ENCODE measurements at places on chromosomes 1 and 21.

- DNase-seq = no peak
These were observed 77.1 kb upstream of the COG2 start for GRCh38 chr1:230565141-230565540.

DNA sequence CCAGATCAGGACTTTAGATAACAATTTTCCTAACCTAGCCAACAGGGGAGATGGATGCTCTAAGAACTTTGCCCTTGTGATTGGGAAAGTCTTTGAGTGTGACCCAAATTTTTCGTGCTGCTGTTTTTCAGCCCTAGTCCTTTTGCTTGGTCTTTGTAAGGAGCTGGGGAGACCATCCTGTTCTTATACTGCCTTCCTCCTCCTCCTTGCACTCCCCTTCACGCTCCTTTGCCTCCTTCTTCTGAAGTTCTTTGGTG lies 5.7 kb downstream of the KCNQ4 start:
- no peak for DNase-seq

- DNase-seq = no peak
These were observed 27.2 kb downstream of the NUAK2 start for GRCh38 chr1:205294175-205294917.

- DNase-seq = no peak
These were observed 154.7 kb downstream of the RUNX1 start for GRCh38 chr21:34894401-34894800.

DNA sequence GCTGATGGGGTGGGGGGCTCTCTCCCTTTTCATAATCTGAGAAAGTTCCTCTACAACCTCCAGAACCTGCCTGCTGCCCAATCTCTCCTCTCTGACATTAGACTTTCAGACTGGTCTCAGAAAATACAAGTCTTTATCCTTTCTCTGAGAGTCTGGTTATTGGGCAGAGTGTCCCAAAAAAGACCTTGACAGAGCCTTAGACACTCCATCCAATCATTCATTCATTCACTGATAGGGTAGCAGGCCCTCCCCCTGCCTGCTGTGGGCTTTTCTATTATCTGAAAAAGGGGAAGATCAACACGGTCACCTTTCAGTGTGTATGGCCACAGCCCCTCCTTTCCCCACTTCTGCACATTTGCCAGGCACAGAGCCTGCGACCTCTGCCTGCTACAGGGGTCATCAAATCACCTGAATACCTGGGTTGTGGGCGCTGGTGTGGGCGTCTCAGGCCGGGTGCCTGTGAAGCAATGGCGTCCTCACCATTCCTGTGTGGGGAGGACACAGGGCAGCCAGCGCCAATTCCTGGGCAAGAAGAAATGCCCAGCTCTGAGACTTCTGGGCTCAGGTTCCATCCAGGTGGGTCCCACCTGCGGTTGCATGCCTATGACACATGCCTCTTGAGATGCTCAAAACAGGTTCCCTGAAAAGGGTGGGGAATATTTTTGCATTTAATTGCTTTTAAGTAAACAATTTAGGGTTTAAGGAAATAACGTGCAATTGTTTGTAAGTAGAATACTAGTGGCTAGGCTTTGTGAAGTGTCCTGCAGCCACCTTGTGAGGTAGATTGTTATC lies 52.8 kb downstream of the ELK4 start:
- no peak for DNase-seq

GRCh38 chr21:45226540-45227326 lies 61.0 kb downstream of the POFUT2 start:
- no peak for DNase-seq

GRCh38 chr1:6425658-6426057 lies 1.1 kb downstream of the ESPN start:
- no peak for DNase-seq

GRCh38 chr1:204032642-204033235 lies 40.2 kb upstream of the SOX13 start:
- no peak for DNase-seq

GRCh38 chr1:103162360-103162759 lies 54.0 kb upstream of the COL11A1 start:
- no peak for DNase-seq

GRCh38 chr1:83747853-83748482 lies 251.0 kb downstream of the TTLL7 start:
- no peak for DNase-seq

DNA sequence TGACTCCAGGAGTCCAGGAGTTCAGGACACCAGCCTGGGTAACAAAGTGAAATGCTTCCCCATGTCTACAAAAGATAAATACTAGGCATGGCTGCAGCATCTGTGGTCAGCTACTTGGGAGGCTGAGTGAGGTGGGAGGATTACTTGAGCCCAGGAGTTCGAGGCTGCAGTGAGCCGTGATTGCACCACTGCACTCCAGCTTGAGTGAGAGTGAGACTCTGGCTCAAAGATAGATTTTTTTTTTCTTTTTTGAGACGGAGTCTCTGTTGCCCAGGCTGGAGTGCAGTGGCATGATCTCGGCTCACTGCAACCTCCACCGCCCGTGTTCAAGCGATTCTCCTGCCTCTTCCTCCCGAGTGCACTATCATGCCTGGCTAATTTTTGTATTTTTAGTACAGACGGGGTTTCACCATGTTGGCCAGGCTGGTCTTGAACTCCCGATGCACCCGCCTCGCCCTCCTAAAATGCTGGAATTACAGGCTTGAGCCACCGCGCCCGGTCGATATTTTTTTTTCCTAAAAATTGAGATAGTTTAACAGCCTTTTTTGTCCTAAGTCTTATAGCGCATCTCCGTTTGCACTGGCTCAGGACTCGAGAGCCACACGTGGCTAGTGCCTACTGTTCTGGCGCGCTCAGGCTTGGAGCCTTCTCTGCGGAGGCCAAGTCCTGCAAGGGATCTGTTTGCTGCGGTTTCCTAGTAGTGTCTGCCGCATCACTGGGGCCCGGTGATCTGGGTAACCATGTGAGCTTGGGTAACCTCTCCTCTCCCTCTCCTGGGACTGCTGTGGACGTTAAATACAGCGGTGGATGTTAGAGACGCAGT lies 1.0 kb upstream of the MFN2 start:
- DNase-seq = no peak

DNA sequence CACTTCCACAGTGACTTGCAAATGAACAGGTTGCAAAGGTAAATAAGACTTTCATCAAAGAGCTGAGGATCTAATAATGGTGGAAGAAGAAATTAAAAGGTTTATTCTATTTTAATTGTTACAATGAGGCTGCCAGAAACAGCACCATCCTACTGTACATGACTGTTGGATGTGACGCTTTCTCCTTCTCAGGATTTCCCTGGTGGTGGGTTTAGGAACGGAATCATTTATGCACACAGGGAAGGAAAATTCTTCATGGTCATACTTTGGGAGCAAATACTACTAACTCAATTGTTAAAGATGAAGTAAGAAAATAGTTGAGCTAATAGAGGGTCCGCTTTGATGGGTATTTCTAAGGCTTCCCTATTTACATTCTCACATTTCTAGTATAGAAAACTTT lies 22.2 kb upstream of the LYPLAL1 start:
- no peak for DNase-seq

- DNase-seq = no peak
These were observed 24.9 kb downstream of the KCNQ4 start for GRCh38 chr1:40808444-40808843.

GRCh38 chr1:24871306-24871901 lies 58.7 kb downstream of the RUNX3 start:
- no peak for DNase-seq

DNA sequence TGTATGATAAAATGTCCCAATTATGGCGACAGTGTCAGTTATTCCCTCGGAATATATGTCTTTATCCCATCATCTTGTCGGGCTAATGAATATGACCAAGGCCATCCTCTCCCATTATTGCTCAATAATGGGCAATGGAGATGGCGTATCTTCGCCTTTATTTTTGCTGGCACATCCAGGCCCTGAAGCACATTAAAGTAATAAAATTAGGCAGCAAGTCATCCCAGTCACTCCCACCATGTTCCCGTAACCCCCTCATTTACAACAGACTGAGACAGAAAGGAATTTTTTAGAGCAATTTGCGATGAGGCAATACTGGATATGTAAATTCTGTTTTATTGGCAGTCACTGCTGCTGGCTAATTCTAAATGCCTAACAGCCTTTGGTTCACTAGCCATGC lies 35.3 kb downstream of the CLIC6 start:
- DNase-seq = no peak

GRCh38 chr1:2132222-2133038 lies 62.1 kb downstream of the FAAP20 start:
- no peak for DNase-seq

GRCh38 chr1:109498161-109498801 lies 4.4 kb downstream of the CYB561D1 start:
- DNase-seq = no peak

DNA sequence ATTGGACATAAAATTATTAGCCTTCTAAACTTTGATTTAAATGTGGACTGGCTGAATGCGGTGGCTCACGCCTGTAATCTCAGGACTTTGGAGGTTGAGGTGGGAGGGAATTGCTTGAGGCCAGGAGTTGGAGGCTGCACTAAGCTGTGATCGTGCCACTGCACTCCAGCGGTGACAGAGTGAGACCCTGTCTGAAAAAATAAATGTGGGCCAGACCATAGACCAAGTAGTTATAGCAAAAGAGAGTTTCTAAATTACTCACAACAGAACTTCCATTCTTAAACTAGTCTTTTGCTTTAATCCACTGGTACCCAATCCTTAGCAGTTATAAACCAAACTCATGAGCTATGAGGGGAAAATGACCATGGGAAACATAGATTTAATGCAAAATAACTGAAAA lies 35.2 kb downstream of the RAP1A start:
- no peak for DNase-seq

DNA sequence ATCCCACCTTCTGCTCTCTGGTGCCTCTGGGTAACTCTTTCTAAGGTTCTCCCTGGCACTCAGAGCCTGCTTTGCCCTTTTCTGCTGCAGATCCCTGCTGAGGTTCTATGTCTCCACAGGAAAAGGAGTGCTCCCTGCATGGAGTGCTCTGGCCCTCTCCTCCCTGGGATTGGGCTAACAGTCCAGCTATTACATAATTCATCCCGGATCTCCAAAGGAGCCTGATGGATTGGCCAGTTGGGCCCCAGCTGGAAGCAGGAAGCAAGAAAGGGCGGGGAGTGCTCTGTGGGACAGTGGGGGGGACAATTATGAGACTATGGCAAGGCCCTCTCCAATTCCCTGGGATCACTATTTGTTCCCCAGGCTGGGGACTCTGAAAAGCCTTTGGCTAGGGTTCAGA lies 51.9 kb upstream of the GOLT1A start:
- no peak for DNase-seq

- no peak for DNase-seq
These were observed 17.3 kb downstream of the SLC9A1 start for GRCh38 chr1:27137544-27138075.

GRCh38 chr1:61436016-61436415 lies 288.9 kb downstream of the TM2D1 start:
- no peak for DNase-seq

- no peak for DNase-seq
These were observed 83.0 kb downstream of the KIRREL1 start for GRCh38 chr1:158076441-158076840.

Data from cortex of kidney (tissue), 1 donor.